ENCODE measurements at places on chromosomes 16 and 17.
A peak's percentile ranks its signal among the peaks of the same experiment; 100 is the strongest.

DNA sequence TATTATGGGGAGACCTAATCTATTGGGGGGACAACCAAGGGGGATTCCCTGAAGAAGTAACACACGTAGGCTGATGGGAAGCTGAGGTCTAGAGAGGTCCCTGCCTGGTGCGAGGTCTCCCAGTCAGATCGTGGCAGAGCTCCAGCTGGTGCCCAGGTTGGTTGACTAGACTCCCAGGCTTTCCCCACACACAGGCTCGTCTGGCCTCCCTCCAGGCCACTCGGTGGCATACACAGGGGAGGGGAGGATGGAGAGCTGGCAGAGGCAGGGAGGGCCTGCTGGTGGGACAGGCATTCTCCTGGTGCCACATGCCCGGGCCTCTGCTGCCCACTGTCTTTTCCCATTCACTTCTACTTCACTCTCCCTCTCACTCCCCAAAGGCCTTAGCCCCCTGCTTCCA lies 8.5 kb upstream of the SOCS3 start:
- H3K27ac ChIP-seq = no peak overlapping the region
- no peaks in the 10 kb centered on the region for H3K36me3 ChIP-seq
- no peak for DNase-seq
- no peaks in the 10 kb centered on the region for H3K27me3 ChIP-seq
- no peaks in the 10 kb centered on the region for H3K4me1 ChIP-seq
- no peak overlapping the region for H3K4me3 ChIP-seq

- DNase-seq = peak; percentile 13
- H3K27me3 ChIP-seq = no peaks in the 10 kb centered on the region
Measured at GRCh38 chr17:28372945-28373274, 1.4 kb downstream of the SARM1 start.

DNA sequence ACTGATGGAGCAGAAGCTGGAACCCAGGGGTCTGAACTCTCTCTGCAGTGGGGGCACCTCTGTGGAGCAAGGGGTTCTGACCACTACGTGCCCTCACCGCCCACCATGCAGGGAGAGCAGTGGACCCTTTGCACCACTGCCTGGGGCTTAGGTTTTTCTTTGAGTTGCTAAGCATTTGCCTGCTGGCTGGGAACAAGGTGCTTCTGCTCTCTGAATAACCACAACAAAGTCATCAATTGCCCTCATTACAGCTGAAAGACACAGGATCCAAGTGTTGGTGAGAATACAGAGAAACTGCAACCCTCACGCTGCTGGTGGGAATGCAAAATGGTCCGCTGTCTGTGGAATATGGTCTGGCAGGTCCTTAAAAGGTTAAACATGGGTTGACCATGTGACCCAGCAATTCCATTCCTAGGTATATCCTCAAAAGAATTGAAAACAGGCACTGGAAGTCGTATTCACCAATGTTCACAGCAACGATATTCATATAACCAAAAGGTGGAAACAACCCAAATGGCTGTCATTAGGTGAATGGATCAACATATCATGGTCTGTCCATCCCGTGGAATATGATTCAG lies 22.8 kb downstream of the NLRC3 start:
- no peak overlapping the region for H3K27ac ChIP-seq
- no peaks in the 10 kb centered on the region for H3K4me1 ChIP-seq
- H3K4me3 ChIP-seq = no peak overlapping the region
- no peaks in the 10 kb centered on the region for H3K36me3 ChIP-seq

GRCh38 chr17:7060165-7060891 lies 16.4 kb upstream of the SLC16A11 start:
- H3K4me3 ChIP-seq = no peak overlapping the region
- H3K4me1 ChIP-seq = peaks cover 6% of the 10 kb centered on the region
- H3K27ac ChIP-seq = no peak overlapping the region
- DNase-seq = peak; percentile 77
- H3K36me3 ChIP-seq = no peaks in the 10 kb centered on the region

DNA sequence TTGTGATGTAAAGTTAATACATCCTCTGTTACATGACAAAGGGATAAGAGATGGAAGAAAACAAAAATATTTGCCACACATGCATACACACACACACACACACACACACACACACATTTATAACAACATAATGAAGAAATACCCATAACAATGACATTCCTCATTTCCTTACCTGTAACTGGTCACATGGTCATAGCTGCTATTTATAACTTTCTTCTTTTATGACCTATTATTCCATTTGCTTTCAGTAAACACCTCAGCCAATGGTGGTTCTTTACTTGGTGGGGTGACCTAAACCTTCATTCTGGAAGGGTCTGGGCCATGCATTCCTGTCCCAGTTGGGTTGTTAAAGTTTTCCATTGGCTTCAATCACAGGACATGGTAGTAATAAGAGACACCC lies 5.3 kb downstream of the MT2A start:
- peaks cover 62% of the 10 kb centered on the region for H3K4me1 ChIP-seq
- H3K4me3 ChIP-seq = no peak overlapping the region
- no peaks in the 10 kb centered on the region for H3K27me3 ChIP-seq
- H3K36me3 ChIP-seq = no peaks in the 10 kb centered on the region

DNA sequence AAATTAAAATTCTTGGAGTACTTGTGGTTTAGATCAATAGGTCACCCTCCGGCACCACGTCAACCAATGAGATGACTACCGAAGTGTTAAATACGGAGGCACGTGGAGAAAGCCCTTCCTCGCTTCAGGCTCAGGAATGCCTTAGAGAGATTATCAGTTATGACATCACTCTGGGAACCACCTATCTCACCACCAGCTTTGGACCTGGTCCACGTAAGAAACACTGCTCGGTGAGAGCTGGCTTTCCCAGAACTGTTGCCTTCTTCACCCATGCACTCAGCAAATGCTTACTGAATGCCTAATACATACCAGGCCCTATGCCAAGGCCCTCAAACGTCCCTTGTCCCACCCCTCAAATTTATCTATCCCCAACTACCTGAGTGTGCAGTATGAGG lies 71.3 kb downstream of the SMG6 start:
- no peaks in the 10 kb centered on the region for H3K36me3 ChIP-seq
- 0 out of 2 replicates have a peak overlapping the region, but pooled peaks have one; percentile 21 for H3K4me3 ChIP-seq
- peak; percentile 90 for DNase-seq
- H3K27me3 ChIP-seq = no peaks in the 10 kb centered on the region
- H3K27ac ChIP-seq = peak overlapping the region; percentile 93

GRCh38 chr17:74235040-74235581 lies 21.7 kb downstream of the TTYH2 start:
- no peak overlapping the region for H3K27ac ChIP-seq
- 0 out of 2 replicates have a peak, but pooled peaks cover 9% of the 10 kb centered on the region for H3K27me3 ChIP-seq
- H3K36me3 ChIP-seq = no peaks in the 10 kb centered on the region

DNA sequence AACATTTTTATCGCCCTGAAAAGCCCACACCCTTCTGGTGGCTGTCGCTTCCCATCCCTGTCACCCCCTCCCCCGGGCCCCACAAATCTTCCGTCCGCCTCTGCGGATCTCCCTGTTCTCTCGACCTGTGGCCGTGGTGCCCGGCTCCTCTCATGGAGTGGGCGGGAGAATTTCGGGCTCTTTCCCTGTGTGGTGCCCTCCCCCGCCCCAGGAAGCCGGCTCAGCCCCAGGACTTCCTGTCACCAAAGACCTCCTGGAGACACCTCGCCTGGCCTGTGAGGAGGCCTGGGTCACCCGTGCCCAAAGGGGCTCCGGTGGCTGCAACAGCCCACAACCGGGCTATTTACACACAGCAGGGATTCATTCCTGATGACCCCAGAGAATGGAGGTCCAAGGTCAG lies 26.1 kb upstream of the UBE2I start:
- no peaks in the 10 kb centered on the region for H3K36me3 ChIP-seq
- no peaks in the 10 kb centered on the region for H3K4me1 ChIP-seq
- no peak for DNase-seq

- H3K4me1 ChIP-seq = no peaks in the 10 kb centered on the region
- H3K4me3 ChIP-seq = no peak overlapping the region
- no peak overlapping the region for H3K27ac ChIP-seq
- DNase-seq = no peak
- no peaks in the 10 kb centered on the region for H3K36me3 ChIP-seq
Measured at GRCh38 chr17:79298799-79299198, 224.2 kb downstream of the ENGASE start.

DNA sequence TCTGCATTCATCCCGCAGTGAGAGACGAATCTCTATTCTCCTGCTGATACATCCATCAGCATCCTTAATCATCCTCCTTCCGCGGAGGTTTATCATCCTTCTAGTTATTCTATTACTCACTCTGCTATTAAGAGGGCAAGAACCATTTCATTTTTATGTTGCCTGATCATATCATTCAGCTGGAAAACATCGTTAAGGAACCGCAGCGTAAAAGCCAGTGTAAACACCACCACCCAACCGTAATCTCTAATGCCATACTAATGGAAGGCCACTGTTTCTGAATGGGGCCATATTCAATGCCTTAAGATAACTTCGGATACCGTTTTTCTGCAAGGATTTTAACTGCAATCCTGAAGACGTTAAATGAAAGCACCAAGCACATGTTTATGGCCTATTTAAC lies 36.7 kb upstream of the ERCC4 start:
- DNase-seq = no peak
- no peaks in the 10 kb centered on the region for H3K27me3 ChIP-seq
- H3K27ac ChIP-seq = no peak overlapping the region

GRCh38 chr16:3879258-3879886 lies 1.1 kb downstream of the CREBBP start:
- DNase-seq = peak; percentile 63
- no peaks in the 10 kb centered on the region for H3K36me3 ChIP-seq
- H3K27me3 ChIP-seq = no peaks in the 10 kb centered on the region

DNA sequence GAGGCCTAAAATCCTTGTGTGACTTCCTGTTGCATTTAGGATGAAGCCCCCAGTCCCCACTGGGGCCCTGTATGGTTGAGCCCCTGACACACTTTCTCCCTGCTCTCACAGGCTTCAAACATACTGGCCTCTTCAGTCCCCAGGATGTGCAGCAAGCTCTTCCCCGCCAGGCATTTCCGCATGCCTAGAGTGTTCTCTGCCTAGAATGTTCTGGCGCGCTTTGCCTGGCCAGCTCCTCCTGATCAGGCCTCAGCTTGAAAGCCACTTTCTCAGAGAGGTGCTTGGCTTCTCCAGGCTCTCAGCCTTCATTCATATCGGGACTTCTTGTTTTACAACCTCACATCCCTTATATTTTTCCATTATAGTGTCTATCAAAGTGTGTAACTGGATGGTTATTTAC lies 123.7 kb downstream of the SPACA3 start:
- H3K4me3 ChIP-seq = no peak overlapping the region
- H3K27me3 ChIP-seq = peaks cover 21% of the 10 kb centered on the region
- H3K36me3 ChIP-seq = no peaks in the 10 kb centered on the region
- DNase-seq = no peak
- no peaks in the 10 kb centered on the region for H3K4me1 ChIP-seq

DNA sequence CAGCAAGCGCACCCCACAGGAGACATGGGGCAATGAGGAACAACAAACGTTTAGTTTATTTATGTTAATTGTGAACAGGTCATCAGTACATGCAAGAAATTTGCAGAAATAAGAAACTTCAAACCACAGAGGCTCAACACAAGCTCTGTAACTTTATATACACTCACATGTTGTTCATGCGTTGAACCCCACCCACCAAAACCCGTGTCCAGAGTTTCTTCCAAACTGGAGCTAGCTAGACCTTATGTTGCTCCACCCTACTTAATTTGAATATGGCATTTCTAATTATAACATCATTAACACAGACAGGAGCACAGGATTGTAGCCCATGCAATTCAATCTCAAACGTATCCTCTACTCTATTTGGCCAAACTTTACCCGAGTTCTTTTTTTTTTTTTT lies 192.1 kb downstream of the ZNF18 start:
- H3K4me3 ChIP-seq = no peak overlapping the region
- H3K4me1 ChIP-seq = no peaks in the 10 kb centered on the region
- H3K27ac ChIP-seq = no peak overlapping the region
- no peaks in the 10 kb centered on the region for H3K36me3 ChIP-seq
- H3K27me3 ChIP-seq = no peaks in the 10 kb centered on the region
- no peak for DNase-seq
